ENCODE measurements at places on chromosomes 2 and 18.
A peak's percentile ranks its signal among the peaks of the same experiment; 100 is the strongest.

GRCh38 chr2:30705056-30705455 lies 102.2 kb downstream of the CAPN13 start:
- no peak for DNase-seq

DNA sequence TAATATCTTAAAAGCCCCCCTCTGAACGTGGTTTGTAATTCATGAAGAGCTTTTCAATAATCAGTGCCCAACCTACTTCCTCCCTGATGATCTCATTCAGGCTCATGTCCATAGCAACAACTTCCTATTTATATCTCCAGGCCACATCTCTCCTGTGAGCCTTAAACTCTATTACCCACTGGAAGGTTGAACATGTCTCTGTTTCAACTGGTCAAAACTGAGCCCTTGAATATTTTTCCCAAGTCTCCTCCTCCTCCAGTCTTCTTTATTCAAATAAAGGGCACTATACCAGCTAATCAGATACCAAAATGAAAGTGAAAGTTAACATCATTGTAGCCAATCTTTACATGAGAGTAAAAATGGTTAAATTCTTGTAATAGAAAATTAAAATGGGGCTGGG lies 63.7 kb upstream of the ITGA4 start:
- DNase-seq: peak; percentile 57

DNA sequence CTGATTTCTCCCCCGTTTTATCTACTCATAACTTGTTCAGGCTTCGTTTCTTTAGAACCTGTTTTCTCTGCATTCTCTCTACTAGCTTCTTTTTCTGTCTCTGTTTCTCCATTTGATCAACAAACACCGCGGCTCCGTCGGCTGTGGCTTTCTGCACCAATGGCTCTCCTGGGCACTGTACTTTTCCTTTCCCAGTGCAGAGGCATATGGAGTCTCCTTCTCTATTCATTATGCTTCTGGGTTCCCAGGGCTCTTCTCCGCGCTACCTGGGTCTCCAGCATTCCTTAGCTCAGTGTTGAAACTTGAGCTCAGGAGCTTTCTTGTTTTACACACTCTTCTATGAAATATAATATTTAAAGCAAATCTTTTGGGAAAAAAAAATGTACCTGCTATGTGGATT lies 196.6 kb upstream of the SOX11 start:
- no peak for DNase-seq

DNA sequence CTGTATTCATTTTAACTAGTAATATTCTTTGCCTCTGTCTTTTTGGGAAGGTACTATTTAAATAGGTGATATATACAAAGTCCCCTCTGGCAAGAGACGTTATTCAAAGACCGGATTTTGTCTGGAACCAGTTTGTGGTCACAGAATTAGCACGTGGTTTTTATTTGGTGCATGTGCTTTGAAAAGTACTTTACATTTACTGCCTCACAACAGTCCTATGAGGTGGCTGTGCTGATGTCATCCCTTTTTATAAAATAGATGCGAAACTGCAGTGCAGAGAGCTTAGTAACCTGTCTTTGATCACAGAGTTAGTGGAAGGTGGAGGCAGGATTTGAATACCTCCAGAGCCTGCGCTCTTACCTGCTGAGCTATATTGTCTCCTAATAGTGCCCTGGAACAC lies 4.0 kb downstream of the LPIN1 start:
- DNase-seq: no peak

DNA sequence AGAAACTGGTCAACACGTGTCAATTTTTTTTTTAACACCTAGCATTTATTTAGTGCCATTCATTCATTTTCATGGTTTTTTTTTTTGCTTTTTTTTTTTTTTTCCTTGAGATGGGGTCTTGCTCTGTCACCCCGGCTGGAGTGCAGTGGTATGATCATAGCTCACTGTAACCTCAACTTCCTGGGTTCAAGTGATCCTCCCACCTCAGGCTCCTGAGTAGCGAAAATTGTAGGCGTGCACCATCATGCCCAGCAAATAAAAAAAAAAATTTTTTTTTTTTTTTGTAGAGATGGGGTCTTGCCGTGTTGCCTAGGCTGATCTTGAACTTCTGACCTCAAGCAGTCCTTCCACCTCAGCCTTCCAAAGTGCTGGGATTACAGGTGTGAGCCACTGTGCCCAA lies 21.1 kb downstream of the USP14 start:
- DNase-seq: no peak

DNA sequence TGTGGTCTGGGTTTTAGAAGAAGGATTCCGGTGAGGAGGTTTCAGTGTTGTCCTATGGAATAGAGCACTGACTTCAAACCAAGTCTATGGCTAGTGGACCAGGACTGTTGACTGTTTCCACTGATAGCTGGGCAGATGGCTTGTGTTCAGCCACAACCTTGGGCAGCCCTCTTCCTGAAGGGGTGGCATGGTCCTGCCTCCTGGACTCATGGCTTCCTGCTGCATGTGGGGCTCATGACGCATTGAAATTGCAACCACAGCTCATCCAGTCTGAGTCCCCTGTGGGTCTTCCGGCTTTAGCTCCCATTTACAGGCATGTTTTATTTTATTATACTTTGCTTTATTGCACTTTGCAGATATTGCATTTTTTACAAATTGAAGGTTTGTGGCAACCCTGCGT lies 105.0 kb downstream of the B3GNT2 start:
- no peak for DNase-seq

DNA sequence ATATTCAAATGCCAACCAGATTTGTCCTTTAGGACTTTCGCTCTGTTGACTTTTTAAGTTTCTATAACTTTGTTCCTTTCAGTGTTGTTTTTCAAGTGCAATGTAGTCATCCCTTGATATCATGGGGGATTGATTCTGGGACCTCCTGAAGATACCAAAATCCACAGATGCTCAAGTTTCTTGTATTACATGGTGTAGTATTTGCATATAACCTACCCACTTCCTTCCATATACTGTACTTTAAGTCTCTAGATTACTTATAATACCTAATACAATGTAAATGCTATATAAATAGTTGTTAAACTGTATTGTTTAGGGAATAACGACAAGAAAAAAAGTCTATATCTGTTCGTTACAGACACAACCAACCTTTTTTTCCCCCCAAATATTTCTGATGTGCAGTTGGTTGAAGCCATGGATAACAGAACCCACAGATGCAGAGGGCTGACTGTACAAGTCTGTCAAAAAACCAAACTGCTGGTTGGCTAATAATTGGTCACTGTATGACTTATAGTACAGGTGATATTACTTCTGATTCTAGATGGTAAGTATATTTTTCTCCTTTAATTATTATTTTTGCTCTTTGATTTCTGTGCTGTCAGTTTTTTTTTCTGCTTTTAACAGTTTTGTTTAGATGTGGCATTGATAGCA lies 201.7 kb upstream of the STON1 start:
- no peak for DNase-seq

GRCh38 chr2:1751767-1752725 lies 7.7 kb upstream of the PXDN start:
- no peak for DNase-seq
